ENCODE measurements at places on chromosomes 3 and 15. TPM values are rescaled to one million over a fixed set of nuclear protein-coding genes. Genes with fewer than 3 reads are reported as not detected.

DNA sequence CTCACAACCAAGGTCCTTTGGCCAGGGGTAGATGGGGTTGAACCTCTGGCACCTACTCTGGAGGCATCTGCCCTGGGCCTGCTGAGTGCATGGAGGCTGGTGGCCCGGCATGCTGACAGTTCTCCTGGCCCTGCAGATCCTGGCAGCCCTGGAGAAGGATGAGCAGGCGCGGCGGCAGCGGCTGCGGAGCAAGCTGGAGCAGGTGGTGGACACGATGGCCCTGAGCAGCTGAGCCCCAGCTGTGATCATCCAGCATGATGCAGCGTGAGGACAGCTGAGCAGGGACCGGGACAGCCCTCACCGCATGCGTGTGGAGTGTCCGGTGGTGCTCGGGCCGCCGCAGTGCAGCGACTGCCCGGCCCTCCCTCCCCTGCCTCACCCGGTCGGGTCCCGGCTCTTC is 50.9 kb downstream of the PLXNA1 start:
- H3K27me3 ChIP-seq, result no peaks in the 10 kb centered on the region
- no peak overlapping the region for H3K4me3 ChIP-seq
- H3K27ac ChIP-seq, result no peak overlapping the region
- peaks cover 19% of the 10 kb centered on the region for H3K36me3 ChIP-seq
- no peak for DNase-seq

DNA sequence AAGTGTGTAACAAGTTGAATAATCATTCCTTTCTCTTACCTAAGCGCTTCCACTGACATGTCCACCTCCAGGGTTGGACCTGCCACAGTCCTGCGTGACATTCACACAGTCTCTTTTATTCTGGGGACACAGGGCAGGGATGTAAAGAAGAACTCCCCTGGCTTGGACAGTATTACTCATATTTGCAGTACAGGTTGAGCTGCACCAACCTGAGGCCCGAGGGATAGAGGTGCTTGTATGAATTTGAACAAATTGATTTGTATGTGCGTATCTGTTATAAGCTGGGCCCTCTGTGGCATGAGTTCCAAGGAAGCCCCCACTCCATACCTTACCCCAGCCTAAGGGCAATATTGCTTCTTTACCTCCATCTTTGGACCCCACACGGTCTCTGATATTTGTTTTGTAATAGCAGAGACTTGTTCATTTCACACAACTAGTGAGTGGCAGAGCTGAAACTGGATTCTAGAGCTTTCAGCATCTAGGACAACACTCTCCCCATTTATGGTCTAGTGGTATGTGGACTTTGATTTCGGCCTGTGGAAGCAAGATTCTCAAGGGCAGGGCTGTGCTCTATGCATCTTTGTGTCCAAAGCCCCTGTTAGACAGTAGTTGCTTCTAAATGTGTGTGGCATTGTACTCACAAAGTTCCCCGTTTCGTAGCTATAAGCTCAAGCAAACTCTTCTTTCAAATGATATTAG is 39.2 kb downstream of the FAH start:
- H3K36me3 ChIP-seq, result no peaks in the 10 kb centered on the region
- H3K27me3 ChIP-seq, result no peaks in the 10 kb centered on the region
- DNase-seq, result no peak
- H3K4me3 ChIP-seq, result no peak overlapping the region
- H3K4me1 ChIP-seq, result no peaks in the 10 kb centered on the region

DNA sequence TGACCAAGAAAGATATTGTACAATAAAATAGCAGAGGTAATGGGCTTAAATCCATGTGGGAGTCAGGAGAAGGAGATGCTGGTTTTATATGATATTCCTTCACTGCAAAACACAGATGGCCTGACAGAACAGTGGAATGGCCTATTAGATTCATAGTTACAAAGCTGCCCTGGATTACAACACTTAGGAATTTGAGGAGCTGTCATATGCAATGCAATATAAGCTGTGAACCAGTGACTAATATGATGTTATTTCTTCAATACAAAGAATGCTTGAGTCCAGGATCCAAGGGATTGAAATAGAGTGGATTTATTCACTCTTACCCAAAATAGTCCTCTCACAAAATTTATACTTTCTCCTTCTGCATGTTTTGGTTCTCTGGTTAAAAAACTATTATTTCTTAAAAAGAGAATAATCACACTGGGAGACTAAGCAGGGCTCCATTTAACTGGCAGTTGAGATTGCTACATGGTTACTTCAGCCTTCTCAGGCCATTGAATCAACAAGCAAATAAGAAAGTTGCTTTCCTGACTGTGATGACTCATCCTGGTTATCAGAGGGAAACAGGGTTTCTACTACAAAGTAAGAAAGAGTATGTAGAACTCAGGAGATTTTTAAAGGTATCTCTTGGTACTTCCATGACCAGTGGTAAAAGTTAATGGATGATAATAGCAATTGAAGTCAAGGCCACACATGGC is 79.8 kb upstream of the ZPLD1 start:
- no peaks in the 10 kb centered on the region for H3K27me3 ChIP-seq
- DNase-seq, result no peak
- no peak overlapping the region for H3K27ac ChIP-seq
- no peaks in the 10 kb centered on the region for H3K36me3 ChIP-seq
- H3K4me3 ChIP-seq, result no peak overlapping the region
- H3K4me1 ChIP-seq, result no peaks in the 10 kb centered on the region

DNA sequence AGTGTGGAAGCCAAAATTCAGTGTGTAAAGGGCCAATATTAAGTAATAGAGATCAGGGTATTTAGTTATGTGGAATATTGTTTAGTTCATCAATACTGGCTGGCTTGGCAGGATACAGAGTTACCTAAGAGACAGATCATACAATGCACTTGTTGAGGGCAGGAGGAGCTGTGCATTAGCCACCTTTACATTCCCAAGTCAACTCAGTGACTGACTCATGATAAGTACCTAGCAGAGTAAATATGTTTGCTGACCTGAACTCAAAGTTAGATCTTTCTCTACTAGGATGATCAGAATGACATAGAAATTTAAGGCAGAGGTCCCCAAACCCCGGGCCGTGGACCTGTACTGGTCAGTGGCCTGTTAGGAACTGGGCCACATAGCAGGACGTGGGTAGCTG is 3.5 kb upstream of the ABHD17C start:
- DNase-seq, result no peak
- H3K4me1 ChIP-seq, result peaks cover 3% of the 10 kb centered on the region
- no peaks in the 10 kb centered on the region for H3K27me3 ChIP-seq
- no peak overlapping the region for H3K27ac ChIP-seq

GRCh38 chr3:177724020-177724638 is 526.8 kb upstream of the TBL1XR1 start:
- no peak overlapping the region for H3K27ac ChIP-seq
- H3K4me1 ChIP-seq, result no peaks in the 10 kb centered on the region
- H3K36me3 ChIP-seq, result no peaks in the 10 kb centered on the region
- DNase-seq, result no peak
- H3K27me3 ChIP-seq, result no peaks in the 10 kb centered on the region

DNA sequence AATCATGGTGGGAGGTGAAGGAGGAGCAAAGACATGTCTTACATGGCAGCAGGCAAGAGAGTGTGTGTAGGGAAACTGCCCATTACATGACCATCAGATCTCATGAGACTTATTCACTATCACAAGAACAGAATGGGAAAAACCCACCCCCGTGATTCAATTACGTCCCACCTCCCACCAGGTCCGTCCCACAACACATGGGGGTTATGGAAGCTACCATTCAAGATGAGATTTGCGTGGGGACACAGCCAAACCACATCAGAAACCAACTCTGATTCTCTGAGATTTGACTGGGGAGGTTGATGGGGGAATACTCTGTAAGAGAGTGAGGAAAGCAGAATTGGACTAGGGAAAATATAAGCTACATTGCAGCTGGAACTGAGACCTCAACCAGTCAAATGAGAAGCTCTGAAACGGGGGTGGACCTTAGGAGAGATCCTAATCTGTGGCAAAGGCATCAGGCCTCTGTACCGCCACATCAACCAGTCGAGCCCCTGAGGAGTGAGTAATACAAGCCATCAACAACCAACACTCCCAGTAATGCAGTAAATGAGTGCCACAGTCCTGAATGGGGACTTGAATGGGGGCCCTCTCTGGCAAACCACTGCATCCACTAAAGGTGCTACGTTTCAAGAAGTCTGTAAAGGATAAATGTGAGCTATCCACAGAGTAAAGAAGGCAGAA is 207.9 kb upstream of the GADL1 start:
- H3K4me3 ChIP-seq, result no peak overlapping the region
- H3K27me3 ChIP-seq, result no peaks in the 10 kb centered on the region
- H3K36me3 ChIP-seq, result no peaks in the 10 kb centered on the region
- H3K27ac ChIP-seq, result no peak overlapping the region
- no peaks in the 10 kb centered on the region for H3K4me1 ChIP-seq

- H3K4me1 ChIP-seq, result no peaks in the 10 kb centered on the region
- H3K36me3 ChIP-seq, result no peaks in the 10 kb centered on the region
- DNase-seq, result no peak
- H3K27ac ChIP-seq, result no peak overlapping the region
- no peaks in the 10 kb centered on the region for H3K27me3 ChIP-seq
Measured at GRCh38 chr15:77029166-77030047, 34.5 kb downstream of the PSTPIP1 start.

DNA sequence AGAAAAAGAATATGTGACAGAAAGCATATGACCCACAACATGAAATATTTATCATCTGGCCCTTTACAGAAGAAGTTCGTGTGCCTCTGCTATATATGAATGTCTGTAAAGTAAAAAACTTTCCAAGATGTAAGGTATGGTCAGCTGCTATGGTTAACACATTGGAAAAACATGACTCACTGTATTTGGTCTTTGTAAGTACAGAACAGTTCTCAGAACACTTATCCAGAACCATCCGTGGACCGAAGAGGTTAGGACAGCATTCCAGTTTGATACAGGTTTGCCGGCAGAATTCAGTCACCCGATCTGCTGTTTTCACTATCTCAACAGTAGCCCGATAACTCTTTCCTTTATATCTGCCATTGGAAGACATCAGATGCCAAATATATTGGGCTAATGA is 13.5 kb upstream of the STIMATE start:
- no peaks in the 10 kb centered on the region for H3K4me1 ChIP-seq
- H3K27ac ChIP-seq, result no peak overlapping the region
- H3K27me3 ChIP-seq, result no peaks in the 10 kb centered on the region
- no peak overlapping the region for H3K4me3 ChIP-seq
- peaks cover 18% of the 10 kb centered on the region for H3K36me3 ChIP-seq
- no peak for DNase-seq

DNA sequence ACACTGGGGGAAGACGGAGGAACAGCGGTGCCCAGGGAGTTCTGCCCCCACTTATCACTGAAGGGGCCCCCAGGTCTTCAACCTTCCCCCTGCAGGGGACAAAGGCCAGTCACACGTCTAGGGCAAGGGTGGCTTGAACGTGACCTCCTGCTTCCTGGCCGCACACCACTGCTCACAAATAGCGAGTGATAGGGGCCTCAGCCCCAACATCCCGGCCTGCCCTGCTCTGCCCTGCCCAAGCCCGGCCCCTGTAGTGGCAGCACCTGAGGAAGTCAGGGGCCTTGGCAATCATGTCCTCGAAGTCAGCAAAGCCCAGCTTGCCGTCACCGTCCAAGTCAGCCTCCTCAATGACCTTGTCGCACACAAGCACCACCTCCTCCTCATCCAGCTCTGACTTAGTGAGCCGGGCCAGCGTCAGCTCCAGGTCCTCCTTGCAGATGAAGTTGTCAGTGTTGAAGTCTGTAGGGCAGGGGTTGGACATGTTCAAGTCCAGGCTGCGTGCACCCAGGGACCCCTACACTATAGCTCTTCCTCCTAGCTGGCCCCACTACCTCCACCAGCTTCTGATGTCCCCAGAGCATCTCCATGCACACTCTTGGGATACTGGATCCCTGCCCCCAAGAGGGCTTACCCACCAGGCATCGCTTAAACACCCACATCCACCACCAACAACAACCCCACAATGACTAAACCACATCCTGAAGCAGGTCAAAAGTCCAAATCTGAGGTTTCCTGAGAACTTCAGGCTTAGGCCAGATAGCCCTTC is 13.3 kb downstream of the SH2D7 start:
- H3K27me3 ChIP-seq, result no peaks in the 10 kb centered on the region
- H3K4me1 ChIP-seq, result peaks cover 29% of the 10 kb centered on the region
- no peak for DNase-seq

DNA sequence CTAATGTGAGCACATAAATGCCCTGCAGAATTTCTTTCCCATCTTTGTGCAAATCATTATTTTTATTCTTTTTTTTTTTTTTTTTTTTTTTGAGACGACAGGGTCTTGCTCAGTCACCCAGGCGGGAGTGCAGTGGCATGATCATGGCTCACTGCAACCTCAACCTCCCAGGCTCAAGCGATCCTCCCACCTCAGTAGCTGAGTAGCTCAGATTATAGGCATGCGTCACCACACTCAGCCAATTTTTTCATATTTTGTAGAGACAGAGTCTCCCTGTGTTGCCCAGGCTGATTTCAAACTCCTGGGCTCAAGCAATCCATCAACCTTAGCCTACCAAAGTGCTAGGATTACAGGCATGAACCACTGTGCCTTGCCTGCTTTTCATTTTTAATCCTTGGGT is 22.9 kb downstream of the DAG1 start:
- H3K4me3 ChIP-seq, result no peak overlapping the region
- no peaks in the 10 kb centered on the region for H3K27me3 ChIP-seq

DNA sequence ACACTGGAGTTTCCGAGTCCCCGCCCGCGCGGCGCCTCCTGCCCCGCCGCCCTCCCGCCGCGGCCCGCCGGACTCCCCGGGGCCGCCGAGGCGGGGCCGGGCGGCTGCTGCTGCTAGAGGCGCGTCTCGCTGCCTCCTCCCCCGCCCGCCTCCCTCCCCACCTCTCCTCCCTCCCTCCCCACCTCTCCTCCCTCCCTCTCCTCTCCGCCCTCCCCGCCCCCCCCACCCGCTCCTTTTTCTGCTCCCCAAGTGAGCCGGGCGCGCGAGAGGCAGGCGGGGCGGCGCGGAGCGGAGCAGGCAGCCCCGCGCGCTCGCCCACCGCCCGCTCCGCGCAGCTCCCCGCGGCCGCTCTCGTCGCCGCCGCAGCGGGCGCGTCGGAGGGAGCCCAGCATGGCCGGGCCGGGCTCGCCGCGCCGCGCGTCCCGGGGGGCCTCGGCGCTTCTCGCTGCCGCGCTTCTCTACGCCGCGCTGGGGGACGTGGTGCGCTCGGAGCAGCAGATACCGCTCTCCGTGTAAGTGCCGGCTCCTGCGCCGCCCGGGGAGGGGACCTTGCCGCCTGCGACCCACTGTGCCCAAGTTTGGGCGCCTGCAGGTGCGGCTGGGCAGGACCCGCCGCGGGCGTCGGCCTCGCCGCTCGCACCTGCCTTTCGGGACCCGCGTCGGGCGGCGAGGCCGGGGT is at the start of gene CACNA2D3:
Gene CACNA2D3, plus strand, starts transcription at position 229 of the 679 bp plus-strand sequence.
- no peak for DNase-seq

- DNase-seq, result no peak
- no peak overlapping the region for H3K4me3 ChIP-seq
- no peak overlapping the region for H3K27ac ChIP-seq
- H3K36me3 ChIP-seq, result no peaks in the 10 kb centered on the region
- no peaks in the 10 kb centered on the region for H3K4me1 ChIP-seq
Measured at GRCh38 chr15:86384186-86384585, 304.5 kb downstream of the AGBL1 start.

SLC6A1 gene
- polyA plus RNA-seq, result not detected

NR2E3 gene
- polyA plus RNA-seq, result not detected

HDGFL3 gene
- 13.4 TPM for polyA plus RNA-seq

TMEM207 gene
- polyA plus RNA-seq, result not detected

CLDN1 gene
- polyA plus RNA-seq, result 9.4 TPM

PLIN1 gene
- not detected for polyA plus RNA-seq
